ENCODE measurements at places on chromosomes 7 and 10.
A peak's percentile ranks its signal among the peaks of the same experiment; 100 is the strongest.

DNA sequence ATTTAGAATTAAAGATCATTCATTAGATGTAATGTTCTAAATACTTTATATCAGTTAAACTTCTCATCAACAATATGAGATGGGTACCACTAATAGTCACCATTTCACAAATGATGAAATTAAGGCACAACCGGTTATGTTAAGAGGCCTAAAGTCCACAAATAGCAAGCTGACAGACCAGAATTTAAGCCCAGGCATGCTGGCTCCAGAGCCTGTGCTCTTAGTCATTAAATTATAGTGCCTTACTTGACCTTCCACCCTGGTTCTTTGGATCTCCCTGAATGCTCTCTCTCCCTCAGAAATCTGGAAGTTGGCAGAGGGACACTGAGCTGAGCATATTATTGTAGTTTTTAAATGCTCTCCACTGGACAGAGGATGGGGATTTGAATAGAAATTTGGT lies 3.6 kb downstream of the LIPN start:
- no peak for DNase-seq

- no peak for DNase-seq
These were observed 277.6 kb downstream of the KCND2 start for GRCh38 chr7:120550494-120551048.

GRCh38 chr10:118148247-118148646 lies 101.5 kb upstream of the RAB11FIP2 start:
- DNase-seq: no peak

- DNase-seq: no peak
These were observed 83.6 kb downstream of the GRB10 start for GRCh38 chr7:50699143-50699542.

GRCh38 chr10:99937630-99938029 lies 72.1 kb downstream of the DNMBP start:
- no peak for DNase-seq

- DNase-seq: no peak
These were observed 13.7 kb upstream of the CD36 start for GRCh38 chr7:80624763-80625162.

DNA sequence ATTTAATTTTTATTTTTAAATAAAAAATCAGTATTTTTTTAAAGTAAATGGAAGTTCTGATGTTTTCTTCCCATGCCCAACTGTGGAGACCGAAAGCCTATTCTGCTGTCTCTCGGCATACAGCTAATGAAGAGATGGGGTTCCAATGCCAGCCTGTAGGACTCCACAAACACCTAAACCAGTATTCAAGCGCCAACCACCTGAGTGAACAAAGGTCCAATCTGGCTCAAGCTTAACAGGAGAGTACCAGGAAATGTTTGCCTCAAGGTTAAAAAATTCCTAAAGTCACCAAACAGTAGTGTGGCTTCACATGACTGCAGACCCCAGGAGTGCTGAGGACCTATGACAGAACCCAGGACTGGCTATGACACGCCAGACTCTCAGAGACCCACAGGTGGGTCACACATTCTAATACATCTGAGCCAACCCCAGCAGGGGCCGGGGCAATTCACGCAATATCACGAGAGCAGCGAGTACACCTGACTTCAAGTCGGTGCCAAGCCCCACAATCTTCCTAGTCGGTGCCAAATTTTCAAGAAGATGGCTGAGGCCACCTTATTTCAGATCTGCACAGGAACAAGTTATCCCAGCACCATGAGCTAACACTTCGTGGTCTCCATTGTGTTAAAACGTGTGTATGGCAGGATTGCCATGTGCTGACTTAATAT lies 31.6 kb downstream of the KIAA1549 start:
- DNase-seq: no peak

DNA sequence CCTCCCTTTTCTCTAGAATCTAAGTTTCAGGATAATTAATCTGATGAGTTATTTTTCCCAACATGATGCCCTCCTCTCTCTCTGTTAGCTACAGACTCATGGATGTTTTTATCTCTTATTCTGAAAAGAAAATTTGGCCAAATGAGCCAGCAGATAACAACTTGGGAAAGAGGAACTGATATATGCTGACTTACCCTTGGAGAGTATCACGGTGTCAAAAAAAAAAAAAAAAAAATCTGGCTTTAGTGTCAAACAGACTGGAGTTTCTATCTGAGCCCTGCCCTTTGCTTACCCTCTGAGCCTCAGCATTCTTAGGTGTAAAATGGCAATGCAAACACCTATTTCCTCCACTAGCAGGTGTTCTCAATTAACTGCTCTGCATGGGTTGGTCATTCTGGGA lies 190.4 kb downstream of the AHR start:
- DNase-seq: no peak

- DNase-seq: no peak
These were observed 96.0 kb downstream of the GSAP start for GRCh38 chr7:77320137-77320536.

GRCh38 chr7:43925984-43926797 lies at the start of gene UBE2D4:
Gene UBE2D4 (plus strand): TSS chr7:43926436. CDS start chr7:43926533, 97 bp downstream.
- no peak for DNase-seq

DNA sequence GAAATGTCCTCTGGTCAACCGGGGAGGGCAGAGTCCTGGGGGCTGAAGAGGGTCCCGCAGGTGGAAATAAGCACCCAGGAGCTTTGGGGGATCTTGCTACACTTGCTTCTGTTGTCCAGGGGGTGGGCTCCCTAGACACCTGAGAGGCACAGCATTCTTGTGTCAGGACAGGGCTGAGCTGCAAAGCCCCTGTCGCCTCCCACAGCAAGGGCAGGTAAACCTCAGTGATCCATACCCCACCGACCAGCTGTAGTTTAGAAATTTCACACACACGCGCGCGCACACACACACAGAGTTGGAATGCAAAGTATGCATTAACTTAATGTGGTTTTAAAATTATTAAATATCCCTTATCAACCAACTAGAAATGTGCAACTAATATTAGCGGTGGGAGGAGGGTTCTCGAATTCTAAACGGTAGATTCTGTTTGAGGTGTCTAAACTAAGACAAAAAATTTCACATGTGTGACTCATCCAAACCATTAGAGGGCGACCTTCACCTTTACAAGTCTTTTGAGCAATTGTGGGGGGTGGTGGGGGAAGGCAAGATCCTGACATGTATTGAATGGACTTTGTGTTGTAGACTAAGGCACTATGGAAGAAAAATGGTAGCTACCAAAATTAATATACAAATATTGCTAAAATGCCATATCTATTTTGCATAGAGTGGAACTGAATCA lies 34.3 kb upstream of the PTF1A start:
- no peak for DNase-seq

- no peak for DNase-seq
These were observed 3.1 kb upstream of the CUX1 start for GRCh38 chr7:101814081-101814990.

DNA sequence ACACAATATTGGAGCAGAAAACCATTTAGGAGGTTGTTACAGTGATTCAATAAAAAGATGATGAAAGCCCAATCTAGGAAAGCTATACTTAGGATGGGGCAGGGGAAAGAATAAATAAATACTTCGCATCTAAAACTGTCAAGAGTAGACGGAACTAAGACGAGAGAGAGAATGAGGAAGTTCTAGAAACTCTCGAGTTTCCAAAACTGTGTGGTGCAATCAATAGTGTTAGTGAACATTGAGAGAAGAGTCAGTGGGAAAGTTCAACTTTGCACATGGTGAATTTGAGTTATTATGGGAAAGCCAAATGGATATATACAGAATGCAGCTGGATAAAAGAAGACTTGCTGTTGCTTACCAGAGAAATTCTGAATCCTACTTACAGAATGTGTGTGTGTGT lies 133.8 kb upstream of the MEOX2 start:
- DNase-seq: no peak

DNA sequence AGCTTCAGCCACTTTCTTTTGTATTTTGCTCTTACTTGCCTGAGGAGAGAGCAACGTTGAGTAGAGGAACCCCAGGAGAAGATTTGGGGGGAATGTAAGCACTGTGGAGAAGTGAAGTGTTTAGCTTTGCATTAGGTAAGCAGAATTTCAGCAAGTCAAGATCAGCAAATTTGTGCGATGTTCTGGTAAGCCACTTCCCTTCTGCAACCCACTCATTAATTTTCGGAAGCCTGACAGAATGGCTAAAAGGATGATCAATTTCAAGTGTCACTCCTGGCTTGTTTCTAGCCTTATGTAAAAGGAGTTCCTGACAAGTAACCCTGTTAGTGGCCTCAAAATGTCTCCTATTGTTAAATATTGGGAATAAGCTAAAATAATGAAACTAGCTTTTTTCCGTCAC lies 48.5 kb upstream of the NXPH1 start:
- DNase-seq: no peak

GRCh38 chr10:3065622-3066021 lies 1.7 kb upstream of the PFKP start:
- DNase-seq: no peak

DNA sequence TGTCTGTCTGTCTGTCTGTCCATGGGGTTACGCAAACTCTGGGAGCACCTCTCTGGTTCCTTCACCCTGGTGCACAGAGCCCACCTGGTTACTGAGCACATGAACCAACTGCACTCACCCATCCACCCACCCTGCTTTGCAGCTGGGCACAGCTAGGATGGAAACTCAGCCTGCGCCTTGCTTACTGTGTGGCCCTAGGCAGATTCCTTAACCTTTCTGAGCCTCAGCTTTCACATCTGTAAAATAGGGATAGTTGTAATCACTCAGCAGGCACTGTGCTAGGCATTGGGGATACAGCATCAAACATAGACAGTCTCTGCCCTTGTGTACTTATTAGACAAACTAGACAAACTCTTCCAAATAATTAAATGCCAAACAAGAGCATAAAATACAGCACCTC lies 21.8 kb upstream of the INMT start:
- no peak for DNase-seq

DNA sequence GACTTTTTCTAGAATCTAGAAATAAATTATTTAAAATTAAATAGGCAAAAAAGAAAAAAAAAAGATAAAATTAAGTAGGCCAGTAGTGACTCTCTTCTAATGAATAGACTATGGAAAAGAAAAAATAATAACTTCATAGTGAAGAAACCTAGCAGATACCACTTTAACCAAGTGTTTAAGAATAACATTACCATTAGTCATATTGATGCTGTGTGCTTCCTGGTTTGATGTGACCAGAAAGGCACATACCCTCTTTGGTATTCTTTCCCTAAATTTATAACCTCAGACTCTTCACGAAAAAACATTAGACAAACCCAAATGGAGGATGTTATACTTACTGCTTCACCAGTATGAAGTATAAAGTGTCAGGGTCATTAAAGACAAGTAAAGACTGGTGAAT lies 42.6 kb downstream of the KIF20B start:
- DNase-seq: no peak

- DNase-seq: no peak
These were observed 13.3 kb downstream of the CYP2W1 start for GRCh38 chr7:996079-996872.

DNA sequence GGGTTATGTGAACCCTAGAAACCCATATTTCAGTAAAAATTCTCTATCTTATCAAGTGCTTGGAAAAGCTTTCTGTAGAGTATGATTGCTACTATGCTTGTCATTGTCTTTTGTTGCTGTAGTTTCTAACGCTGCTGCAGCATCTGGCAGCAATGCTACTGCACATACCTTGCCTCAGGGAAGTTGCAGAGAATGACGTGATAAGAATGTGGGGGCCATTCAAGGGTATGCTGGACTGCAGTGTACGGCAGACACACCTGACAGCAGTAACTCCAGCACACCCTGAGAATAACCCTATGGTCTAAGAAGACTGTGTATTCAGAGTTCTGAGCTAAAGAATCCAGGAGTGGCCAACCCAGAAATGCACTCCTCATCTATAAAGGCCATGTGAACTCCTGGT lies 20.5 kb downstream of the TRIM4 start:
- no peak for DNase-seq

DNA sequence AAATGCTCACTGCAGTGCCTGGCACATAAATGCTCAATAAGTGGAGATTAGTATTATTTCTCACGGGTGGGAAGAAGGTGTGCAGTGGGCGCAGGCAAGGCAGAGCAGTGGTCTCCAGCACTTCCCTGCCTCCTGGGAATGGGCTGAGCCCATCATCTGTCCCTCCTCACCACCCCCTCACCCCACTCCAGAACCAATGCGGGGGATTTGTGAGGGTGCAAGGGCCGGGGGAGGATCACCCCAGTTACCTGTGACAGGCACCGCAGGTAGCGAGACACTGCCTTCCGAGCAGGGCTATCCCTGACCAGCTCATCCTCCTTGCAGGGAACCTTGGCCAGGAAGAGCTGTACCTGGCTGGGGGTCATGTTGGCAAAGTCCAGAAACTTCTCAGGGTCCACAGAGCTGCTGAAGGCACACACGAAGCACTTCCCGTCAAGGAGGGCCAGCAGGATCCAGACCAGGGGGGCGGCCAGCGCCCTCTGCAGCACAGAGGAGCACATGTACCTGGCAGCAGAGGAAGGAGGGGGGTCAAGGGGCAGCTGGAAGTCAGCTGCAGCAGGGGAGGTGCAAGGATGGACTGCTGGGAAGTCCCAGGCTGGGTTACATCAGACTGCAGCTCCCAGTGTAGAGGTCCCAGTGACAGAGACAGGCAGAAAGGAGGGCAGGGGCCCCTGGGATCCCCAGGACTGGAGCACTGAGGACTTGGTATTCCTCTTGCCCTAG lies 2.8 kb downstream of the CALHM3 start:
- DNase-seq: no peak

GRCh38 chr10:127578961-127579305 lies 29.8 kb downstream of the NPS start:
- no peak for DNase-seq

- no peak for DNase-seq
These were observed 159.5 kb upstream of the KLF14 start for GRCh38 chr7:130893441-130893894.

GRCh38 chr10:209357-209756 lies 74.1 kb downstream of the ZMYND11 start:
- no peak for DNase-seq

- no peak for DNase-seq
These were observed at the start of gene PCGF6 for GRCh38 chr10:103350517-103351260. Gene PCGF6 (minus strand): TSS chr10:103351140. CDS start chr10:103351066, 74 bp downstream.

- no peak for DNase-seq
These were observed 24.3 kb downstream of the SLC25A28 start for GRCh38 chr10:99595770-99596465.

DNA sequence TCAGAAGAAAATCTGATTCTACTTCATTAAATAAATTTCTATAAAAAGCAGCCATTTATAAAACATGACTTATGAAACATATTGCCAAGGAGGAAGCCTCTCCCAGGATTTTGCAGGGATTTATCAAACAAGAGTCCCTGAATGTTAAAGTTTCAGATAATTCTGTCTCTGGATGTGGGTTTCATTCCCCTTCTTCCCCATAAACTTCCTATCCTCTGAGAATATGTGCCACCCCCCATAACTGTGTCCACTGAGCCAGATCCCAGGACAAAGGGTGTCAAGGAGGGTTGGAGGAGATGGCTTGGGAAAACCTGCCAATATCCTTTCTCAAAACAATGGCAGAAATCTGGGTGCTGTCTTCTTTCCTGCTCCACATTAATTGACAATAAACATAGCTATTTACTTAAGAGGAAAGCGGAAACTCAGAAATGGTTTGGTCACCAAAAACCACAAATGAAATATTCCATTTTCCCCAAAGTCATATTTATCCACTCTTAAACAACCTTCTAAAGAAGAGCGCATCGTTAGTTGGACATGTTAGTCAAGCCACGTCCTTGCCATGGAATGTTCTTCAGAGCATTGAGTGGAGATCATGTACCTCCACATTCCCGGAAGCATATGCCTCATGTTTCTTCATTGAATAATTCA lies 54.3 kb upstream of the AKR1E2 start:
- peak; percentile 49 for DNase-seq

Data from HS-27A (cell line).